CD4-positive, CD25-positive, alpha-beta regulatory T cell (primary cell): ENCODE measurements at places on chromosomes 4 and X.

- no peak overlapping the region for H3K27ac ChIP-seq
- no peaks in the 10 kb centered on the region for H3K36me3 ChIP-seq
- H3K4me3 ChIP-seq, result no peak overlapping the region
- H3K27me3 ChIP-seq, result peaks cover 2% of the 10 kb centered on the region
- no peaks in the 10 kb centered on the region for H3K4me1 ChIP-seq
Measured at GRCh38 chr4:17721496-17722355, 59.7 kb downstream of the FAM184B start.

GRCh38 chr4:153612878-153613277, 71.2 kb upstream of the TLR2 start:
- H3K27ac ChIP-seq, result no peak overlapping the region
- H3K27me3 ChIP-seq, result no peaks in the 10 kb centered on the region
- H3K36me3 ChIP-seq, result peaks cover 82% of the 10 kb centered on the region

GRCh38 chrX:99795495-99795894, 614.6 kb downstream of the PCDH19 start:
- no peak for DNase-seq
- H3K27me3 ChIP-seq, result no peaks in the 10 kb centered on the region
- no peaks in the 10 kb centered on the region for H3K4me1 ChIP-seq

DNA sequence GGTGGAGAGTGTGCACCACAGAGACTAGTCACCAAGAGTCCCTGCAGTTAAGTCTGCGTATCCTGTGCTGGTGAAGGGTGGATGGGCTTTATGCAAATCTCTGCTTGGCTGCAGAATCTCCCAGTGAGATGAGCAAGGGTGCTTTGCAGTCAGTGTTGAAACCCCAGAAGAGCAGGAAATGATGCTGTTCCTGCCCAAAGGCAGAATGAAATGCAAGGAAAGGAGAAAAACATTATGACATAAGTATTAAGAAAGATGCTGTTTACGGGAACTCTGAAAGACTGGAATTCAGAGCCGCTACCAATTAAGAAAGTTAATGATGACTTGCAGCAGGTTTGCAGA, 25.4 kb upstream of the ACSL1 start:
- no peaks in the 10 kb centered on the region for H3K4me1 ChIP-seq
- H3K4me3 ChIP-seq, result no peak overlapping the region
- DNase-seq, result no peak
- H3K27ac ChIP-seq, result no peak overlapping the region

DNA sequence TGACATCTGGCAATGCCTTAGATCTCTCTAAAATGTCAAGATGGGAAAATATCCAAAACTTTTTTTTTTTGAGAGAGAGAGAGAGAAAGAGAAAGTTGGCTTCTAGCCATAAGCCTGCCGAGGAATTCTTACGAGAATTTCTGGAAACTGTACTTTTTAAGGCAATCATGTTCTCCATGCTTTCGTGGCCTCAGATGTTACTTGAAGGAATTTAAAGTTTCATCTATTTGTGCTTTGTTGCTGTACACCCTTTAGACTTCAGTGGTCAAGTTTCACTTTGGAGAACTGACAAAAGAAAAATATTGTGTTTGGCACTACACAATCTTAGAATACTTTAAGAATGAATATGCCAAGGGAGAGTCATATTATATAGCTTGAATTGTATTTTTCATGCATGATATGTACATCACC, 53.9 kb downstream of the FAT4 start:
- H3K27ac ChIP-seq, result no peak overlapping the region
- H3K4me3 ChIP-seq, result no peak overlapping the region
- DNase-seq, result no peak
